ENCODE measurements at places on chromosomes 7 and 10.

DNA sequence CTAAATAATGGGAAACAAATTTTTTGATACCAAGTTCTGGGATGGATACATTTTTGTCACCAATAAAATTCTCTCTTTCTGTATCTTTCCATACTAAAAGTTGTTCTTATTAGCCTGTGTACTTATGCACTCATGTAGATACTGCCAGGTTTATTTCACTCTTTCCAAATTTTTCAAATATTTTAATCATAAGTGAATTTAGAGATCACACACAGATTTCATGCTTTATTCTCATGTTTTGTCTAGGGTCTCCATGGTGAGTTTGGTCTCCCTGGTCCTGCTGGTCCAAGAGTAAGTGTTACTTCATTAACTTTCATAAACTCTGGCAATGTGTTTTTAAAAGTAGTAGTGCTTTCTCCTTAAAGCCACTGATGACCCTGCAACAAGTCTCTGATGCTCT lies 20.3 kb downstream of the COL1A2 start:
- no peak for DNase-seq

DNA sequence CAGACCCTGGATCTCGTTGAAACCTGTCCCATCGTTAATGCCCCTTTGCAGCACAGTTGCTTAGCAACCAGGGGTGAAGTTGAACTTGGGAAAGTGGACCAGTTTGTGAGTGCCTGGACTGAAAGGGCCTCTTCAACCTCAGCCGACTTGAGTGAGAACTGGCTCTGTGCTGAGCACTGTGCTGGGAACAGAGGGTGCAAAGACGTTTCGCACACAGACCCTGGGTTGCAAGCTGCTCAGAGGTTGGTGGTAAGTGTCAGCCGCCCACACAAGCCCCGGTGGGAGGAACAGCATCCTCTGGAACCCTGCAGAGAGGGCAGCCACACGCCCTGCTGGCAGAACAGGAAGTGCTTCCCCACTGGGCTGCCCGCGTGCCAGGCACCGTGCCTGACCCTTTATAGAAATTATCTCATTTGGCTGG lies 89.2 kb downstream of the CARD11 start:
- no peak for DNase-seq

DNA sequence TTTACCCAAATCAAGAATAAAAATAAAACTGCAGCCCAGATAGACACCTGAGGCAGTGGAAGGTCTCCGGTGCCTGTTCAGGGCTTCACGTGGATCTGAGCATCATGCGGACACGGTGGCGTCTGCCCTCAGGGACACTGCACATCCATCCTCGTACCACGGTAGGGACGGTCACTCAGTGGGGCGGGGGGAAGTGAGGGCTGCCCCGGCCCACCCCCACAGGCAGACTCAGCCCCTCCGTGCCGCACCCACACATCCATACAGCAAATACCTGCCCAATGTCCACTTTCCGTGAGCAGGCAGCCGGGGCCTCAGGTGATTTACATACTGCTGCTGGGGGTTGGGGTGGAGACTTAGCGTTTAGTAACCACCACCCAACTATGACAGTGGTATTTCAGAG lies 207.8 kb downstream of the DIP2C start:
- DNase-seq: no peak

DNA sequence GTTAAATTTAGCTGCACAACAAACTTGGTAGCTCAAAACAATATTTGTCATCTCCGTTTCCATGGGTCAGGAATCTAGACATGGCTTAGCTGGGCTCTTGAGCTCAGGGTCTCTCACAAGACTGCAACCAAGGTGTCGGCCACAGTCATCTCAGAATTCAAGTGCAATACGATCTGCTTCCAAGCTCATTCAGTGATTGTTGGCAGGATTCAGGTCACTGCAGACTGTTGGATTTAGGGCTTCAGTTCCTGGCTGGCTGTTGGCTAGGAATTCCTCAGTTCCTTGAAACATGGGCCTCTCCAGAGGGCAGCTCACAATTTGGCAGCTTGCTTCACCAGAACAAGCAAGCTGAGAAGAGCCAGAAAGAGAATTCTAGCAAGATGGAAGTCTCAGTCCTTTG lies 17.5 kb upstream of the CHST3 start:
- no peak for DNase-seq

- no peak for DNase-seq
Observed at GRCh38 chr10:62610649-62611229, 193.8 kb upstream of the ADO start.

DNA sequence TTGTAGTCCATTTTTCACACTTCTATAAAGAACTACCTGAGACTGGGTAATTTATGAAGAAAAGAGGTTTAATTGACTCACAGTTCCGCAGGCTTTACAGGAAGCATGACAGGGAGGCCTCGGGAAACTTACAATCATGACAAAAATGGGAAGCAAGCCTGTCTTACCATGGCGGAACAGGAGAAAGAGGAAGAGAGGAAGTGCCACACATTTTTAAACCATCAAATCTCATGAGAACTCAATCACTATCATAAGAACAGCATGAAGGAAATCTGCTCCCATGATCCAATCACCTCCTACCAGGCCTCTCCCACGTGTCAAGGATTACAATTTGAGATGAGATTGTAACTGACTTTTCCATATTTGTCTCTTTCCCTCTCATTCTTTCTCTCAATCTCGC lies 9.3 kb upstream of the PNPLA8 start:
- no peak for DNase-seq

DNA sequence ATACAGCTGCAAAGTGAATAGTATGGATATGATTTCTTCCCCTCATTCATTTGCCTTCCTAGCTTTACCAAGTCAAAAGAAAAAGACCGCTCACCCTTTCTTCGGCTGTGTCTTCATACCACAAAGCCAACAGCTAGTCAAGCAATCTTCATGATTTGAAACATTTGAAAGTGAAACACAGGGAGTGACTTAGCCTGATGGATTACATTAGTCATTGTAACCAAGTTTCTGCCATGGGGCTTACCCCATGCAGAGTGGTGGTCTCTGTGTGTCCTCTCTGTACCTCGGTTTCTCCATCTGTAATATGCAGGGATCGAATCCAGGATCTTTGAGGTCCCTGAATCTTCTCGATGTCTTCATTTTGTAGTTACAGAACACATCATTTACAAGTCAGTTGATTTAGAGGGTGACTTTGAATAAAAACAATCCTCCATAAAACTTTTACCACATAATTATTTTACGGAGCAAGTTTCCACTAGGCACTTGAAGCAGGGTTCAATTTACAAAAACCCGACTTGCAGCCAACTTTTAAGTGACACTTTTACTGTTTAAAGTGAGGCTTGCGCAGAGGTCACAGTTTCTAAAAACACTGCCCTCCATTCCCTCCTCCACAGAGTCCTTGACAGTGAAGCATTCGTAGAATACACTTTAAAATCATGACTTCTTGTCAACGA lies 2.2 kb upstream of the LGI1 start:
- DNase-seq: no peak

GRCh38 chr7:158011941-158012340 lies 575.7 kb downstream of the PTPRN2 start:
- no peak for DNase-seq

GRCh38 chr7:2037301-2037807 lies 195.4 kb downstream of the MAD1L1 start:
- DNase-seq: no peak

- DNase-seq: no peak
Observed at GRCh38 chr10:18400201-18400905, 251.0 kb downstream of the NSUN6 start.

DNA sequence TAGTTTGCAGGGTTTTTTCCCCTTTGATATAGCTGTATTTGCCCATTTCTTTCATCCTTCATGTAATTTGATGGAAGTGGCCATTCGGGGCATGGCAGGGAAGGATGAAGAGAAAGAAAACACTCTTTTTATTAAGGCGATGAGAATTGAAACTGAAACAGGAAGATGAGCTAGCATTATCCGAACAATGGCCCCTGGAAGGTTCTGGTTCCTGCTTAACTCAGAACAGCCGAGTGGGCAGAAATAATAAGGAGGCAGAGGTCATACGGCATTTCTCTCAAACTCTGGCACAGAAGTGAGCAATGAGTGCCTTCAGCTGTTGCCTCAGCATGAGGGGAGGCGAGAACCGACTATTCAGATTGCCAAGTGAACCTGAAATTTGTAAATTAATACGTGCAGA lies 113.2 kb upstream of the MYO3A start:
- DNase-seq: no peak

DNA sequence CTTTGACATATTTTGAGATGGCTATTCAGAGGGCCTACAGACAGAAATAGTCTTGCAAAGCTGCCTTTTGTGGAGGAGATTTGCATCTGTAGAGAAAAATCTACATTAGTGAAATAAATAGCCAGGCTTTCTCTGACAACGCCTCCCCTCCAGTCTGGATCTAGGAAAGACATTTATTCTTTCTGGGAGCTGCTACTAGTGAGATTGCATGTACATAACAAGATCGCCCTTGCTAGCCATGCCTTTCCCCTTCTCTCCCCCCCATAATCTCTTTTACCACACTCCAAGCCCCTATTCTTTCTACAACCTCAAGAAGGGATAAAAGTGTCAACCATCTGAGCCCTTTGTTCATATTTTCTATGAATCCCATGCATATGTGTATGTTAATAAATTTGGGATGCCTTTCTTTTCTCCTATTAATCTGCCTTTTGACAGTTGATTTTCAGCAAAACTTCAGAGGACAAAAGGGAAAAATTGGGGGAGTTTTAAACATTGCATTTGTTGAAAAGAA lies 194.2 kb downstream of the SNX13 start:
- DNase-seq: no peak

DNA sequence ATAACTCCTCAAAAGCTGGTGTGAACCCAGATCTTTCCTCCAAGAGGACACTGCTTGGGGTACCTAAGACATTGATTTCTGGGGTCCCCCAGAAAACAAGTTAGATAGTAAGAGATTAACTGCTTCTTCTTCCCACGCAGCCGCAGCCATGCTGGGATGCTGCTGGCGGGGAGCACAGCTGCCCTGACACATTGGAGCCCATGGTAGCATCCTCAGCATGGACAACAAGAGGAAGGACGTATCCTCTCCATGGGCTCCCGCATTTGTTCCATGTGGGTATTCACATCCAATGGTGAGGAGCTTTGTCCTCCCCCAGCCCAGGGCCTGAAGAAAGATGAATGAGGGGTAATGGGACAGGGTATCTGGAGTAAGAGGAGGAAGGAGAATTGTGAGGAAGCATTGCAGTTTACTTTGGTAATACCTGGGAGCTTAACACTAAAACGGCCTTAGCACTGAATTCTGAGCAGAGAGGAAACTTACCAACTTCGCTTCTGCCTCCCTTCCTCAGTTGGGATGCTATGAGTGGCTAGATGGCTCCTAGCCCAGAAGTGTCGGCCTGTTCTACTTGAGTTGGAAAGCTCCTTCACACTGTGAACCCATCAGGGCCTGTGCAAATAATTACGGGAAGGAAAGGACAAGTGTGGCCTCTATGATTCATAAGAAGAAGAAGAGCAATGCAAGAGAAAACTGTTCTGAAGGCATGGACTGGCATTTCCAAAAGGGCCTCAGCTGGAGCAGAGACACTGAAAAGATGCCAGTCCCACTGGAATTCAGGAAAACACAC lies 43.9 kb downstream of the C10orf120 start:
- DNase-seq: no peak

- DNase-seq: no peak
Observed at GRCh38 chr10:111646021-111646420, 537.5 kb downstream of the GPAM start.

GRCh38 chr7:74059037-74059436 lies 24.6 kb upstream of the LIMK1 start:
- no peak for DNase-seq

GRCh38 chr10:132264966-132265889 lies 42.5 kb downstream of the STK32C start:
- no peak for DNase-seq

- DNase-seq: no peak
Observed at GRCh38 chr10:22834471-22834870, 93.4 kb upstream of the ARMC3 start.

DNA sequence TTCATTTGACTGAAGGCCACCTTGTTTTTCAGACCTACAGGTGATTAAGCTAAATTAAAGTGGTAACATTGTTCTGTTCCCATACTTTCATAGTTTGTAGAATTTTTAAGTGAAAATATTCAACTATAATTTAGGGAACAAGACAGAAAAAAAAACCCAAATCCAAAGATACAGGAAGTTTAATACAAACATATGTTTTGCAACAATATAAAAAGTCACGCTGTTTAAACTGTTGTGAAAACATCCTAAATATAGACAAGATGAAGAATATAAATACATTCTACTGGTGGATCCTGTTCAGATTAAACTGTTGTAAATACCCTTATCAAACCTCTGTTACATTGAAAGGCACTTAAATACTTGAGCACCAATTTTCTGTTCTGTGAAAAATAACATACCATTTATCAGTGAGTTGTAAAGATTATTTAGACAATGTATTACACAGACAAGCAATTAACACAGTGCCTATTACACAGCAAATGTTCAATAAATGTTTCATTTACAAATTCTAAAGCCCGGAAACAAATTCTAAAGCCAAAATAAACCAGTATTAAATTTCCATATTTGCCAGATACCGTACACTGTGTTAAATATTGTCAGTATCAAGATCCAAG lies 14.2 kb downstream of the ASZ1 start:
- DNase-seq: no peak

DNA sequence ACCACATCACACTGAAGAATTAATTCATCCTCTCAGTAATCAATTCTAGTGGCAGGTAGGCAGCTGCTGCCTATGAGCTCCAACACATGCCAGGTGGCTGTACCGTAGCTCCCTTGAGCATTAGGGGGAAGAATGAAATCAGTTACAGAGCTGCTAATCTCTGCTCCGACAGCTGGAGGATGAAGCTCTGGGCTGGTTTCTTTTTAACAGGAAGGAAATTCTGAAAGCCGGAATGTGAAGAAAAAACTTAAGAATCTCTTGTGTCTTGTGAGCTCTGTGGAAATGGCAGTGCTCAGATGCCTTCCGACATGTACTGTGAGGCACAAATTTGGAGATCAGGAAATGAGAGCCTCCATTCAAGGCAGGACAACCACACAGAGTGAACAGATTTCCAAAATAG lies 2.8 kb upstream of the AHCYL2 start:
- no peak for DNase-seq

GRCh38 chr7:54541669-54542625 lies at the start of gene VSTM2A:
VSTM2A (plus strand) TSS chr7:54542375; CDS start chr7:54542731, 356 bp downstream.
- DNase-seq: no peak

DNA sequence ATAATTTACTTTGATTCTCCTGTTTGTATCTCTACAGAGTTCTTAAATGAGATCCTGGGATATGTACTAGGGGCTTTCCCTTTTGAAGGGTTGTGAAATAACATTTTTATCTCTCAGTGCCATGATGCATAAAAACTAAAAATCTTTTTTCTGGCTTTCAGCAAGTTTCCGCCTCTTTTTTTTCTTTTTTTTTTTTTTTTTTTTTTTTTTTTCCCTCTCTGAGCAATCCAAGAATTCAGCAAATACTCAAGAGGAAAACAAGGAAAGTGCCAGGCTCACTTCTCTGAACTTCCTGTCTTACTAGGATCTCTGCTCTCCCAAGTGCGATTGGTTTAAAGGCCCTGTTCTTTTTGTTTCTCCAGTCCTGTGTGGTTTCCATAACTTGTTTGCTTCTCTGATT lies 79.9 kb downstream of the HYCC1 start:
- DNase-seq: no peak

DNA sequence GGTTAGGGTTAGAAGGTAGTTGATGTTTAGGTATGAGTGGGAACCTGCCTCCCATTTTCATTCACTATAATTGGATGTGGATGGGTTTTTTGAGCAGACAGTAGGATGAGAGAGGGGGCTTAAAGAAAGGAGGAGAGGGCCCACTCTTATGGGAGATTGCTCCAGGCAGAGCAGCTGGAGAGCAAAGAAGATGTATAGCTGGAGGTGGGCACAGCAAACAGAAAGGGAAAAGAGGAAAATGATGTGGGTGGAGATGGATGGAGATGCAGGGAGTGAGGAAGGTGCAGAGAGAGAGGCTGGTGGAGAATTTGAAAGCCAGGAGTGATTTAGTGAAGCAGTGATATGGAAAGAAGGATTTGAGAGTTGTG lies 29.9 kb downstream of the LSMEM1 start:
- DNase-seq: no peak
